GDM1 (cell line): ENCODE measurements at places on chromosomes 3 and 15.

DNA sequence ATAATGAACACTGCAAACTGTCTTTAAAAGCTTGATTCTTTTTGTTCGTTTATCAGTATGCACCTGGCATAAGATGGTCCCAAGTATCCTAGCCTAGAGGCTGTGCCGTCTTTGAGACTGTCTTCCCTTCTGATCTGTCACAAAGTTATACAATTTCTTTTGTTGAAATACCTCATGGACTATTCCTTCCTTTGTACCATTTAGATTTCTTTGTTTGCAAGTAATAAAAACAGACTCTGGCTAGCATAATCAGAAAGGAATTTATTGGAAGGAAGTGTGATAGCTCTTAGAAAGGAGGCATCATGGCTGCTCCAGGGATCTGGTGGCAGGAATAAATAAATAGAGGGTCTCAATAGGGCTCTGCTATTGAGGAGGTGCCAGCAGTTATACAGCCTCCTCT is 280.4 kb downstream of the SLC9A9 start:
- no peak for DNase-seq

- no peak for DNase-seq
These were observed 103.7 kb upstream of the TGFBR2 start for GRCh38 chr3:30502742-30503073.

DNA sequence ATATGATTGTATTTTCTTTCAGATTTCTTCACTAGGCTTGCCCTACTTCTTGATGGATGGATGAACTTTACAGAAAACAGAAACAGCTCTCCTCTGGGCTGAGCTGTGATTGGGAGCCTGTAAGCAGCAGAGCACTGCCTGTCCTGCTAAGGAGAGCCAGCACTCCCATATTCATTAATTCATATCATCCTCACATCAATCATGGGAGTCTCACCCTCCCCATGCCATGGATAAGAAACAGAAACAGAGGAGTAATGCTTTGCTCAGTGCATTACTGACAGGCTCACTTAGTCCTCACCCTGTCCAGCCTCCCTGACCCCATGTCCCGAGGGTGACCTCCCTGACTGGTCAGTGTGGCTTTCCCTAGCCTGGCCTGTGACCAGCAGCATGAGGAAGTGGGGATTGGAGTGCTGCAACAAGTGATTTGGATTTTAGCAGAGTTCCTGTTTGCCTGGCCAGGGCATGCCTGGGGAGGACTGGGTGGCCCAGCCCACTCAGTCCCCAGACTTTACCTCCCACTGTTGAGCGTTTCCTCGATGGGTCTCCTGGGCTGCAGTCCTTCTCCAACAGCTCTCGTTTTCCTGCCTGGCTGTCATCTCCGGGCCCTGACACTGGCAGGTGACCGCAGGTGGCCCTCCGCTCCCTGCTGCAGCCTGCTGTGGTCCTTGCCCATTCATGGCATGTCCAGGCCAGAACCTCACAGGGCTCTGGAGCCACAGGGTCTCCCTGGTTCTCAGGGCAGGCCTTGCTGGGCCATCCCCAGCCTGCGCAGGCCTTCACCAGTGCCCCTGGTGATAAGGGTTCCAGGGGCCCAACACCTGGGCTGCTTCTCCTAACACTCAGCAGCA is 1.3 kb upstream of the TMIE start:
- DNase-seq, result no peak

- no peak for DNase-seq
These were observed 330.3 kb upstream of the CFAP20DC start for GRCh38 chr3:59380146-59380545.

GRCh38 chr3:86605166-86605565 is 385.8 kb downstream of the VGLL3 start:
- no peak for DNase-seq

- DNase-seq, result no peak
These were observed 380.3 kb upstream of the THBS1 start for GRCh38 chr15:39200586-39200985.

- DNase-seq, result no peak
These were observed 207.2 kb downstream of the ROBO2 start for GRCh38 chr3:77247061-77247460.

- peak; percentile 42 for DNase-seq
These were observed 44.3 kb upstream of the UBE2E1 start for GRCh38 chr3:23761440-23761896.

DNA sequence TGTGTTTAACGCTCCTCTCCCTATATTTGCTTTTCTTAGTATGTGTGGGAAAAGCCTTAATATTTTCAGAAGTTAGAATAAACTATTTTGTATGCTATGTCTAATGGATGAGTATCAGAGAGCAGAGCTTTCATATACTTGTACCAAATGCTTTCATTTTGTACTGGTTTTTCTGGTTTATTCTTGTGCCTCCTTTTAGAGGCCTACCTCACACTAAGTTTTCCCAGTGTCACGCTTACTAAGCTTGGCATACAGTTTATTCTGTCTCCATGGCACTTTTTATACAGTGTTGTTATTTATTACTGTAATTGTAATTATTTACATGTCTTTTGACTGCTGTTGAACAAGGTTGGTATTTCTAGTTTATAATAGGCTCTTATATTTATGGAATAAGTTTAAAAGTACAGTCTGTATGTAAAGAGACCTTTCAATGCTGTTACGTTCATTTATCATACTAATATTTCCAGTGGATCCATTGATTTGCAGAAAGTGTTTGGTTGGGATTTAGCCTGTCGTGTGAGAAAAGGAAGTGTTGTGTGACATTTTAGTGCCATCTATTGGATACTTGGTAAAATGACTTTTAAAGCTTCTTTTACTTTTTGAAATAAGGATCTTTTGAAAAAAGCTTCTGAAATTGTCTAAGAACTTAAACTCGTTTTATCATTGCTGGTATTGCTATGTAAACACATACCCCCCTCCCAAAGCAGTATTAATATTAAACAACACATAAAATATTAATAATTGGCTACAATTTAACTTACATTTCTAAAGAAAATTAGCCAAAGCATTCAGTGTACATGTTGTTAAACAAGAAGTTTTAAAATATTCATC is 5.2 kb upstream of the EBLN2 start:
- DNase-seq, result no peak

- no peak for DNase-seq
These were observed 2.1 kb upstream of the EIF5A2 start for GRCh38 chr3:170910542-170910941.

DNA sequence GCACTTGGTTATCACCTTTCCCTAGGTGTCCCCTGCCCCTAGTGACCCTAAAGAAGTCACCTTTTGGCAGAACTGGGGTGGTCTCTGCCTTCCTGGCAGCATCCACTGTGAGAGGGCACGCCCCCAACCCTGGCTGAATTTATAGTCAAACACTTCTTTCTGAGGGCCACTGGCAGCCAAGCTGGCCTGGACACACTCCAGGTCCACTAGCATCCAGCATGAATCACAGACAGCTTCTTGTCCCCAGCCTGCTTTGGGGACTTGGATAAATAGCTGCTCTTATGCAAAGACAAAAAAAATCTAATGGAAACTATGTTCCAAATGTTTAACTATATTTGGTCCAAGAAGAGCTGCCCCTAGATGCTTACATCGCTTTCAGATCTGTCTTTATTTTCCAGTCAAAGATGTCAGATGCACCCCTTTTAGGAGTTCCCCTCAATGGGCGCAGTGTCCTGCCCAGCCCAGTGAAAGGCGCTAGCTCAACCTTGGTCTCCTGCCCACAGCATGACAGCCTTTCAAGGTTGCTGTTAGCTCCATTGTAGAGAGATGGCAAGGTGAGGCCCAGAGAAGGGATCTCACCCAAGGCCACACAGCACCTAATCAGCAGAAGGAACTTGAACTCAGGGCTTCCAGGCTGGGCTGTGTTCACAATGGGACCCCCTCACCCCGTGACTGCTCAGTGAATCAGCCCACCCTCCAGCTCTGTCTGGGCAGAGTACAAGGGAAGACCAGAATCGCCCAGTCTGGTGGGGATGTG is 7.0 kb downstream of the RASL12 start:
- DNase-seq, result no peak

GRCh38 chr15:78855746-78856145 is 16.9 kb upstream of the MORF4L1 start:
- no peak for DNase-seq
